Caki2 (cell line): ENCODE measurements at places on chromosomes 11 and 22.
A peak's percentile ranks its signal among the peaks of the same experiment; 100 is the strongest.

DNA sequence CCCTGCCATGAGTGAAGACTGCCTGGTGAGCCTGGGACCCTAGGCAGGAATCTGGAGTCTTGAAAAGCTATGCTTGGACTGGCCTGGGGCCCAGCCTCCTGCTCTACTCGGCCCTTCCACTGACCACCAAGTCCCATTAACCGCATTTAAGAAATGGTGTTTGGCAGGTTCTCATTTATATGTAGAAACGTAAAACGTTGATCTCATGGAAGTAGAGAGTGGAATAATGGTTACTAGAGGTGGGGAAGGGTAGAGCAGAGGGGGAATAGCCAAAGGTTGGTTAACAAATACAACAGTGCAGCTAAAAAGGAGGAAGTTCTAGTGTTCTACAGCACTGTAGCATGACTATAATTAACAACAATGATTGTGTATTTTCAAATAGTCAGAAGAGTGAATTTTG lies 72.9 kb upstream of the EED start:
- no peak for DNase-seq

GRCh38 chr11:9092853-9093778 lies 1.7 kb upstream of the SCUBE2 start:
- no peak for DNase-seq

- no peak for DNase-seq
Observed at GRCh38 chr11:36121054-36121453, 168.2 kb downstream of the COMMD9 start.

DNA sequence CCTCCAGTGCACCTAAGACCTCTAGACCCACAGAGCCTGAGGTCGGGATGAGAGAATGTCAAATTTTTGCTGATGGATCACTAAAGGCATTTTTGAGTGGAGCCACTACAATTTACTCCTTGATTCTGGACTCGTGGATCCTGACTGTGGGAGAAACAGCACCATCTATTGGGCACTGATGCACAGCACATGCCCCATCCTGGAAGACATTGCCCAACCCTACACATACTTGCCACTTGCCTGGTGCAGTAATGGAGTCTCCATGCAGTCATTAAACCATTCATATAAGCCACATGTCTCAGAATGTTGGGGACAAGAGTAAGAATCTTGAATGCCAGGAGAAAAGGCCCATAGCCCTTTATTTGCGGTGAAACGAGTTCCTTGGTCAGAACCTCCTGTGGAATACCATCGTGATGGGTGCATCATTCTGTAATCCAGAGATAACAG lies 103.9 kb downstream of the GGTLC2 start:
- DNase-seq = peak; percentile 37

DNA sequence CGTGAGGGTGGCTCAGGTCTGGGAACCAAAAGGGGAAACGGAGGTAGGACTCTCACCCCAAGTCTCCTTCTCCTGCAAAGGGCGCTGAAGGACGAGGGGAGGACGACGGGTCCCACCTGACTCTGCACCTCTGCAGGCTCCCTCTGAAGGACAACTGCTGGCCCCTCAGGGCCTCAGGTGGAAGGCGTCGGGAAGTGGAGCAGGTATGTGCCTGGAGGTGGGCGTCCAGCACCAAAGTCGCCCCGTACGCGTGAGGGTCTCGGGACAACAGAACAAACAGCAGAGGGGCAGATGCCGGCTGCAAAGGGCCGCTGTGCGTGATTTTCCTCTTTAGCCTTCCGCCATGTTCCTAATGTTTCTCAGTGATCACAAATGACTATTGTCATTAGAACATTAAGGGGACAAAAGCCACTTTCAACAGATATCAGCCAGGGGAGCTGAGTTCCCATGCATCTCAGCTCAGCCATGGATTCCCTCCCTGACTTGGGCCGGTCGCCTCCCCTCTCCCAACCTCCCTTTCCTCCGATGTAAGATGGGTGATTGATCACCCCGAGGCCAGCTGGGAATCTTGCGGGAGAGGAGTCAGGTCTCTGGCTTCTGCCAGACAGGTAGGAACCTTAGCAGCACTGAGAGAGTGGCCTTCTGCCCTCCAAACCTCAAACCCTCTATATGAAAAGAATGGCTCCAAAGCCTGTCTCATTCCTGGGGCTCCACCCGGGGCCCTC lies 836 bp downstream of the SLC16A8 start:
- no peak for DNase-seq

GRCh38 chr11:28107191-28107749 lies 686 bp downstream of the KIF18A start:
- DNase-seq = no peak

- no peak for DNase-seq
Observed at GRCh38 chr11:122696662-122697061, 41.1 kb downstream of the UBASH3B start.

- DNase-seq = no peak
Observed at GRCh38 chr11:20658135-20658534, 11.3 kb upstream of the NELL1 start.

DNA sequence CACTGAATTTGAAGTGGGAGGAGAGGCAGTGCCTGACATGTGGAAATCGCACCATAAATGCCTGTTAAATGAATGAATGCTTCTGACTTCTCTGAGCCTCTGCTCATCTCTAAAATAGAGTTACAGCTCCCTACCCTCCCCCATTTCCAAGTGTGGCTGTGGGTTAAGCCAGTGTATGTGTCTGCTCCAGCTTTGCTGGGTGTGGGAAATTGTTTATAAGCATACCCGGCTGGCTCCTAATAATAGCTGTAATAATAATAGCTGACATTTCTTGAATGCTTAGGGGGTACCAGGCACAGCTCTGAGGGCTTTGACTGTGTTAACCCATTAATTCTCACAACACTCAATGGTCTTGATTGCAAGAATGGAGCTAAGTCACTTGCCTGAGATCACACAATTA lies 7.0 kb upstream of the FCHSD2 start:
- DNase-seq = no peak

GRCh38 chr11:125073616-125074483 lies 10.7 kb downstream of the SLC37A2 start:
- no peak for DNase-seq
